ENCODE measurements at places on chromosomes 4 and X.
A peak's percentile ranks its signal among the peaks of the same experiment; 100 is the strongest.

DNA sequence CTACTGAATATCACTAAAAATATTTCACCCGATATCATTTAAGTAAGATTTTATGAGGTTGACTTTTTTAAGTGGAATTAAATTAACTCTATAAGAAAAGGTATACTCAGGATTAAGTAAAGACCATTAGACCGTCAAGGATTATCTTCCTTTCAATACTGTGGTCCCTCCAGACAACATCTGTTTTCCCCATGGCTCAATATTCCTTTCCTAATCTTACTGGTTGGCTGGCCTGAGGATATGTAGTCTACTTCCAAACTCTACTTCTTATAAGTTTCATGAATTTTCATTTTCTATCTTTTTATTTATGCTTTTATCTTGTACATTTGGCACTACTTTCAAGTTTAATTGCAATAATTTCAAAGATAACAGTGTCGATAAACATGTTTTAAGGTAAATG, 725.4 kb downstream of the PCDH7 start:
- no peak for DNase-seq

DNA sequence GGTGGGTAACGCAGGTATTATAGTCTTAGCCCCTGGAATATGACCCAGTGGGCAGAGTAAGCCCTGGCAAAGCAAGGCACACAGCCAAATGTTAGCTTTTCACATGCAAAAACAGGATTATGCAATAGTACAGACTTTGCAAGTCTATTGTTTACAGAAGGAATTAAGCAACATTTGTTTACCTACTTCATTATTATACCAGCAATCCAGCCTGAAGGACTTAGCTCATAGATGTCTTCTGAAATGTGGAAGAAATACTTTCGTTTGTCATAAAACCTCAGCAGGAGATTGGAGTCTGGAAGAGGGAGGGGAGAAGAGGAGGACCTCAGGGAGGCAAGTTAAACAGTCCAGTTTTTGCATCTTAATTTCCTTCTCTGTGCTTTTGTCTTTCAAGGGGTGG, 226.7 kb upstream of the CENPE start:
- no peak for DNase-seq

DNA sequence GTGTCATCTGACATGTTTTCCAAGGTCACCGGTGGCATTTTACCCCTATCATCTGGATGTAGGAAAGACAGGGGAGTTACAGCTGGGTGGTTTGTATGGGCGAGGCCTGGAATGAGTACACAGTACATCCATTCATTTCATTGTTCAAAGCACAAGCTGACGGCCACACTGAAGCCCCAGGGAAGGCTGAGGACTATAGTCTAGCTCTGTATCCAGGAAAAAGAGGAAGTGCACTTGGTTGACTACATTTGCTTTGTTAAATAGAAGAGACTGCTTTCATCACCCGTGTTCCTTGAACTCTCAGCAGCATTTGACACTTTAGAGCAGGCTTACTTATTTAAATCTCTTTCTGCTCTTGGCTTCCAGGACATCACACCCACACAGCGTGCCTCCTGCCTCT, 1041.0 kb upstream of the TENM3 start:
- no peak for DNase-seq

DNA sequence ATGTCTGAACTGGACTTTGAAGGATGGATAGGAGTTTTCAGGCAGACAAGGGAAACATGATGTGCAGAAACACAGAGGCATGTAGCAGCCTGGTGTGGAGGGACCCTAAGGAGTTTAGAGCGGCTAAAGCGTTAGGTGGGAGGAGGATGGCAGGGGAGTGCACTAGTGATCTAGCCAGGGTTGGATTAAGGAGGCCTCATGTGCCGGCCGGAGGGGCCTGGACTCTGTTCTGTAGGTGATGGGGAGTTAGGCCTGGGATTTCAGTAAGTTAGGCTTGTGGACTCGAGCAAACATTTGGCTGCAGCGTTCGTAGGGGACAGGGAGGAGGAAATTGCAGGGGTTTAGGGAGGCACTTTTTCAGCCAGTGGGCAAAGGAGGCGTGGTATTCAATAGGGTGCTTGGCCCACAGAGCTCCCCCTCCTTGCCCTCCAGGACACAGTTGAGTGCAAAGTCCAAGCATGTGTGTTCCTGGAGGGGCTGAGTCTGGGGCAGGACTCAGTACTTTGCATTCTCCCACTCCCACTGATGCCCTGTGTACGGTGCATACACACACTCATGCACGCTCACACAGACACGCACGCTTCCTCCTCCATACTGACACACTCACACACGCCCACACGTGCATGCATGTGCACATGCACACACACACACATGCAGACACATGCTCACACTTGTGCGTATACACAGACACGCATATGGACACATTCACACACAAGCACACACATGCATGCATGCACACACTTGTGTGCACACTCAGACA, 18.6 kb downstream of the PSAPL1 start:
- DNase-seq, result no peak

DNA sequence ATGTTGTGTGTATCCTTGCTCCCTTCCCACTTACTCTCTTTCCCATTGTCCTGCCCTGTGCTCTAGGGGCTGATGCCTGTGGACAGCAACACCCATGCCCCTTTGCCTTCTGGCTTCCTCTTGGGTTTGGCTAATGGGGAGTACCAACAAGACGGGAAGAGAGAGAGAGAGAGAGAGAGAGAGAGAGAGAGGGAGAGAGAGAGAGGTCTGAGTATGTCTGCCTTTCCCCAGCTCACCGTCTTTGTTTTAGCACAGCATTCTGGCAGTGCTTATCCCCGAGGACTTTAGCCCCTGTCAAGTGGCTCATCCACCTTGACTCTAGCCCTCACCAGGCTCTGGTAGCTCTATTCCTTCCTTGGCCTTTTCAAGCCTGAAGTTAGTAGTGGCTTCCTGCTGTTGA, 128.0 kb downstream of the SLC4A4 start:
- no peak for DNase-seq

GRCh38 chr4:97531351-97531750, 611.9 kb downstream of the STPG2 start:
- DNase-seq, result no peak

- DNase-seq, result no peak
These were observed 22.4 kb downstream of the ANK2 start for GRCh38 chr4:113071805-113072204.

DNA sequence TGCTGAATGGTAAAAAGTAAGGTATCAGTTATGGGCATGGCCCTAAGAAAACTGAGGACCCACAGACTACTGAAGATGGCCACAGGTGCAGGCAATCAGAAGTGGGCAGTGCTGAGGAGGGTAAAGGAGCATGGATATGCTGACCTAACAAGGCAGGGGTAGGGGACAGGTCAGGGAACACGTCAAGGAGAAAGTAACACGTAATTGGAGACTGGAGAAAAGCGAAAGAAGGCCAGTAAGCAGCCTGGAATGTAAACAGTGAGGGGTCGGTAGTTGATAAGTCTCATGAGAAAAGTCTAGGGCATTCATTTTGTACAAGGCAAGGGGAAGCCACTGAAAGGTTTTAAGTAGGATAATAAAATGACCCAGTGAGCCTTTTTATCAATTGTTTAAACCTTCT, 153.3 kb downstream of the PRDM5 start:
- no peak for DNase-seq

DNA sequence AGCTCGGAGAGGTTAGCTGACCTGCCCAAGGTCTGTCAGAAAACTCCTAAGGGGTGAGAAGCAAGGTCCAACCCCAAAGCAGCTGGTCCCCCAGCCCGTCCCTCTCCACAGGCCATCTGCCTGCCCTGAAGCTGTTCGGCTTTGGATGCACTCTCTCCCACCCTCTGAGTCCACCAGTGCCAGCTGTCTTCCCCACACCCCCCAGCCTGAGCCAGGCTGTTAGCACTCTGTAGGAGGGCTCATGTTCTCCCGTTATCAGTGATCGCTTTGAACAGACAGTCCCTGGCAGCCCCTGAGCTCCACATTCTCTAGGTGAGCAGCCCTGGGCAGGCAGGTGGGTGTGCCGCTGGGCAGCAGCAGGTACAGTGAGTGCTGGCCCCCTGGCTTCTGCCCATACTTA, 16.0 kb downstream of the ZNF185 start:
- DNase-seq, result no peak

- no peak for DNase-seq
These were observed 7.1 kb upstream of the TMEM35A start for GRCh38 chrX:101071582-101071981.

- DNase-seq, result no peak
These were observed 54.0 kb downstream of the SLC9A7 start for GRCh38 chrX:46704767-46705386.

DNA sequence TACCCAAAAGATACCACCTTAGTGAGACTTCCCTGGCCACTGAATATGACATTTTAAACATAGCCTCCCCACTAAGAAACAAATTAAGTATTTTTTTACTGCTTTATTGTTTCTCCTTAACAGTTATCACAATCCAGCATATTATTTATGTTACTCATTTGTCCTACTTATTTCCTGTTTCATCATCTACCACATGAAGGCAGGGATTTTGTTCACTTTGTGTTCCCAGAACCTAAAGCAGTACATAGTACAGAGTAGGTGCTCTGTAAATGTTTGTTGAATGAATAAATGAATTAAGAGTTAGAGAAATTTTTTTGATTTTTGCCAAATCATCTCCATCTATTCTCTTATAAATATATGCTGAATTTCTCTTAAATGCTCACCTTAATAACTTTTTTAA, 318.4 kb upstream of the GIMD1 start:
- no peak for DNase-seq

DNA sequence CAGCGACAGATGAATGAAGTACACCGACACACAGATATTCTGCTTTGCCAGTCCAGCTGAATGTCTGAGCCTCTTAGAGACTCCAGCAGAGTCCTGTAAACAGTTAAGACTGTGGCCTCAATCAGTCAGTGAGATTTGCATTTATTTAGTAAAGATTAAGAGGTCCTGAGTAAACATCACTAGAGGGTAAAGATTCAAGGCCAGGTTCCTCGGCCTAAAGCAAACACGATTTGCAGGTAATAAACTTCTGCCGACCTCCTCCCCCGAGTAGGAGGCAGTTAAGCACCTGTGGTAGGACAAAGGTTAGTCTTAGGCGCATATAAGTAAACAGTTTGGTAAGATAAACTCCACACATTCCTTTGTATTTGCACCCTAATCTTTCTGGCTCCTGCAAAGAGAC, 99.6 kb downstream of the CFAP47 start:
- no peak for DNase-seq

GRCh38 chr4:52164116-52164515, 113.0 kb downstream of the SPATA18 start:
- DNase-seq, result no peak

GRCh38 chr4:124905441-124905840, 192.9 kb upstream of the ANKRD50 start:
- no peak for DNase-seq

DNA sequence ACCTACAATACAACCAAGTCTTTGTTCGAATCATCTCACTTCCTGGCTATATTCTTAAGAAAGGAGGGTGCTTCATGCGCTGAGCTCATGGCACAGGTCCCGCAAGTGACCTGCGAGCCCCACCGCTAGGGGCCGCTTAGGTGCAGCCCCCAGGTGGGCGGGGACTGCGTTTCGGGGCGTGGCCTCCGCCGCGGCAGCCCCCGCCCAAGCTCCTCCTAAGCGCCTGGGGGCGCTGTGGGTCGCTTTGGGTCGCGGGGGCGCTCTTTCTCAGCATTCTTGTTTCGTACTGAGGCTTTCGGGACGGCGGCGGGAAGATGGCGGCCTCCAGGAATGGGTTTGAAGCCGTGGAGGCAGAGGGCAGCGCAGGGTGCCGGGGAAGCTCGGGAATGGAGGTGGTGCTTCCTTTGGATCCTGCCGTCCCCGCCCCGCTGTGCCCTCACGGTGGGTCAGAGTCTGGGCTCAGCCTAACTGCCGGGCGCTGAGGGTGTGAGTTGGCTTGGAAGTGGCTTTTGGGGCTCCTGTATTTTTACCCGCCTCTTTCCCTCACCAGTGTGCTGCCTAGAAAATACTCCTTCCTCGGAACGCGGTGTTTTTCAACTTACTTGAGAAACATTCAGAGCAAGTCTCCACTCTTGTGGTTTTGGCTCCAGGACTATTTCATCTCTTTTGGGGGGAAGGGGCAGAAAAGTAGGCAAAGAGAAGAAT, at the start of gene ZCCHC4:
ZCCHC4 (plus strand) TSS at position 279 of the 705 bp plus-strand sequence; CDS start at position 315, 36 bp downstream.
- DNase-seq, result peak; percentile 80

DNA sequence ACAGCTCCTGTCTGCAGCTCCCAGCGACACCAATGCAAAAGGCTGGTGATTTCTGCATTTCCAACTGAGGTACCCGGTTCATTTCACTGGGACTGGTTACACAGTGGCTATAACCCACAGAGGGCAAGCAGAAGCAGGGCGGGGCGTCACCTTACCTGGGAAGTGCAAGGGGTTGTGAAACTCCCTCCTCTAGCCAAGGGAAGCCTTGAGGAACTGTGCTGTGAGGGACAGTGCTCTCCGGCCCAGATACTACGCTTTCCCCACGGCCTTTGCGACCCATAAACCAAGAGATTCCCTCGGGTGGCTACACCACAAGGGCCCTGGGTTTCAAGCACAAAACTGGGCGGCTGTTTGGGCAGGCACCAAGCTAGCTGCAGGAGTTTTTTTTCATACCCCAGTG, 218.9 kb downstream of the PPP3CA start:
- DNase-seq, result no peak

DNA sequence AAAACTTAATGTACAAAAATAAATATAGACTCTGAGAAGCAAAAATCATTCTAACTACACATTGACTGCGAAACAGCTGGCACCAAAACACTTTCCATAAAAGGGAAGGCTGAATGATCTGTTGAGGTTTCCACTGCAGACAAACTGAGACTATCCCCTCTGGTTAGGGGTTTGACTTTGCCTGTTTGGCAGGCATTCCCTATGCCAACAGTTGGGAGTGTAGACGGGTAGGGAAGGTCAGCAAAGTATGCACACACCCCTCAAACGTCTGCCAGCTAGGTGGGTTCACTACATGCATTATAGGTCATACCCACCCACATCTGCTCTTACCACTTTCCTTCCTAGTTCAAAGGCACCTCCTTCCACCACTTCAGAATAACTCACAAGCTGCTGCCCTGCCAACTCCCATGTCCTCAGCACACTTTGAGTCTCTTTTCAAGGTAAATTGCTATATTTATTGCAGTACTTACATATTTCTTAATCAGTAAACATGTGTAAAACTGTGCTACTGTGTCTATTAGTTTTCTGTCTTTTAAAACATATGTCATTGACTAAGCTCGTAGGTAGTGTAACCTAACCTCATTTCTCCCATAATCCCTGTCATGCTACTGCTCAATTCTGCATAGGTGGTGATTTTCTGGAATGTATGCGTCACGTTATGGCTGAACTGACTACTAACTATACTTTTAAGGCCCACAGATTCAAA, 12.4 kb downstream of the CTSO start:
- no peak for DNase-seq
